H1 (cell line): ENCODE measurements at places on chromosomes 6 and 20.
A peak's percentile ranks its signal among the peaks of the same experiment; 100 is the strongest.

DNA sequence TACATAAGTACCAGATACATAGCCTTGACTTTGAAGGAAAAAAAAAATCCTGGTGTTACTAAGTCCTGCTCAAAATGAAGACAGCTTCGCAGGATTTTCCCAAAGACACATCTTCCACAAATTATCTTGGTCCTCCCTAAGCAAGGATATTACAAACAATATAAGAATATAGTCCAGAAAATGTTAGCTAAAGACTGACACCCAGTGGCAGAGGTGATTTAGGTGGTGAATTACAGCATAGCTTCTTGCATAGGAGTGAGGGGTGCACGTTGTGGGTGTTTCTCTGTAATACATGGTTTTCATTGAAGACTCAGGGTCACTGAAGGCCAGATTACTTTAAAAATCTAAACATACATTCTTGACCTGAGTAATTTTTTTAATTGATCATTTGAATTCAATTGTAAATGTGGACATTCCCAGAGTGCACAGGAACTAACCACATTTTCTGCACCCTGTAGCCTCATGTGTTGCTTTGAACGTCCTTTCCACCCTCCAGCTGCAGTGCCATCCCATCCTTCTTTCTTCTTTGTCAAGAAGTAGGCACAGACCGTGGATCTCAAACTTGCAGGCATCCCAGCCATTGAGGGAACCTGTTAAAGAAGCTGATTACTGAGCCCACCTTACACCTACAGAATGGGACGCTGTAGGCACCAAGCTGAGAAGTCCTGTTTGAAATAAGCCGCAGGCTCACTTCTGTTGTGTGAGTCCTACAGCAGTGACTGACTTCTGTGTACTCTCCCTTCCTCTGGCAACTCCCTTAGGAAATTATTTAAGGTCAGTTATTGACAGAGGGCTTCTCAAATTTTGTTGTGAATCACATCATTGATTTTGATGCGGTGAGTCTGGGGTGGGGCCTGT, 102.6 kb downstream of the PERP start:
- no peaks in the 10 kb centered on the region for H3K27me3 ChIP-seq
- H3K36me3 ChIP-seq = no peaks in the 10 kb centered on the region
- no peak for DNase-seq
- H3K4me1 ChIP-seq = peaks cover 2% of the 10 kb centered on the region; the same call in 1 of the 2 replicates
- H3K27ac ChIP-seq = no peak overlapping the region

DNA sequence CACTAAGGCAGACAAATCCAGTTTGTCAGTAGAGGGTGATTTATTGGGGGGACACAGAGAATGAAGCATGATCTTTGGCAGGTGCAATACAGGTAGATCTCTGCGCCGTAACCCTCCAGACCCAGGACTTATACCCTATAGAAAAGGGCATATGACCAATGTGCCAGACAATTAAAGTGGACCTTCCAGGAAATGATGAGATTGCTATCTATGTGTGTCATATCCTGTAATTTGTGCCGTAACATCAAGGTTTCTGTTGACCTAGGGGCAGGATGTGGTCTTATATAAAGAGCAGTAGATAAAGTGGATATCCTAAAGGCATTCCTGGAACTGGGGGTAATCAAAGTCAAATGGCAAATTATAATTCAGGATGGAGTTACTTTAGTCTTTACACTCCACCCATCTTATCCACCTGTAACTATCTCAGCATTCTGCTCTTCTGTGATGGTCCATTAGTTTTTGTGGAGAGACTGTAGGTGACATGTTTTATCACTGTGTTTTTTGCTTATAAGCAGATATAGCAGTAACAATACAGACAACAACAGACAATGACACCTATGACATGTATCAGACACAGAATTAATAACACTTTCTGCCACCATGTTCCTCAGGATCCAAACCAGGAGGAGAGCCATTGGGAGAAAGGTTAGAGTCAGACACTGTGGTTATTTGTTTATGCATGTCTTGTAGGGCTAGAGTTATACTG, 43.1 kb upstream of the ZNF337 start:
- no peak overlapping the region for H3K27ac ChIP-seq
- H3K4me1 ChIP-seq = no peaks in the 10 kb centered on the region
- no peak overlapping the region for H3K4me3 ChIP-seq
- no peaks in the 10 kb centered on the region for H3K36me3 ChIP-seq
- DNase-seq = no peak

DNA sequence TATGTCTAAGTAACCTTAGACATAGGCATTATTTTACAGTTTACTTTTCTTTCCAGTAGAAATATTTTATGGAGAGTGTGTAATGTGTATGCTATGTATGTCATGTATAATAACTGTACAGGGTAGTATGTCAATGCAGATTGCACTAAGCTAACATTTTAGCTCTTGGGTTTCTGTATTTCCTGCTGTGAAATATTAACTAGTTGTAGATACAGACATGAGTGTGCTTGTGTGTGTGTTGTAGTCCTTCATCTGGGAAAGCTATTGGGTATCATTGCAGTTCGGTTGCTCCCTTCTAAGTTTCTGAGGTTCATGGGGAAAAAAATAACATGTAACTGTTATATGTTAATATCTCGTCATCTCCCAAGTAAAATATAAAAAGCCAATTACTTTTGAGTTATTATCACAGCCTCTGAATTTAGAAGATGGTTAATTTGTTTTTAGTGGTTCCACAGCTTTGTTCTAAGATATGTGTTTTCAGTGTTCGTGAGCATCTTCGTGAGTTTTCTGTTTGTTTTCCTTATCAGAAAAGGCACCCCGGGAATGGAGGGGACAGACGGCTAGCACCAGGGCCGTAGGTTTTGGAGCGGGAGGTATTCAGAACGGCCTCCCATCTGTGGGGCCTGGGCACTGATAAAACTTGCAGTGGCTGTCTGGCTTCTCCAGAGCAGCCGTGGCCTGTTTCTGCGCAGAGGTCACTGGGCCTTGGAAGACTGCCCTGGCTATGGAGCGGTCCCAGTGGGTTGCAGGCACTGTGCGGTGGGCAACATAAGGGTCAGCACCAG, 215.0 kb downstream of the ARID1B start:
- no peaks in the 10 kb centered on the region for H3K27me3 ChIP-seq
- no peak for DNase-seq
- H3K4me1 ChIP-seq = peaks cover 18% of the 10 kb centered on the region; the same call in 1 of the 2 replicates
- no peak overlapping the region for H3K27ac ChIP-seq
- no peak overlapping the region for H3K4me3 ChIP-seq

- no peak overlapping the region for H3K4me3 ChIP-seq
- H3K4me1 ChIP-seq = peaks cover 1% of the 10 kb centered on the region; the same call in 1 of the 2 replicates
- no peak overlapping the region for H3K27ac ChIP-seq
- peaks cover 3% of the 10 kb centered on the region; the same call in 1 of the 2 replicates for H3K27me3 ChIP-seq
- DNase-seq = peak; percentile 45
Observed at GRCh38 chr6:169966312-169967181, 215.1 kb downstream of the ERMARD start.

DNA sequence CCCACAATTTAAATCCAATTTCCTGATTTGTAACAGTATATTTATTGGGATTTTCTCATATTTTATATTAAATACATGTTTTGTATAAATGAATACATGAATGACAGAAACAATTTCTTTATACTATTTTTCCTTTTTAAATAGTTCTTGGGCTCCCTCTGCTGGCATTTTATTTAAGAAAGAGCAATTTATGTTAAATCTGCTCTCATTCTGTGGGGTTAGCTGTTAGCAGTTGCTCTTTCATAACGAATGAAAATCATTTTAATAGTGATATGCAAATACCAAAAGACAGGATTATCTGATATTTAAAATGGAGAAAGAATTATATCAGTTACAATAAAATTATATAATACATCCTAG, 118.3 kb downstream of the RALGAPA2 start:
- H3K36me3 ChIP-seq = no peaks in the 10 kb centered on the region
- H3K27me3 ChIP-seq = no peaks in the 10 kb centered on the region
- no peak overlapping the region for H3K27ac ChIP-seq

DNA sequence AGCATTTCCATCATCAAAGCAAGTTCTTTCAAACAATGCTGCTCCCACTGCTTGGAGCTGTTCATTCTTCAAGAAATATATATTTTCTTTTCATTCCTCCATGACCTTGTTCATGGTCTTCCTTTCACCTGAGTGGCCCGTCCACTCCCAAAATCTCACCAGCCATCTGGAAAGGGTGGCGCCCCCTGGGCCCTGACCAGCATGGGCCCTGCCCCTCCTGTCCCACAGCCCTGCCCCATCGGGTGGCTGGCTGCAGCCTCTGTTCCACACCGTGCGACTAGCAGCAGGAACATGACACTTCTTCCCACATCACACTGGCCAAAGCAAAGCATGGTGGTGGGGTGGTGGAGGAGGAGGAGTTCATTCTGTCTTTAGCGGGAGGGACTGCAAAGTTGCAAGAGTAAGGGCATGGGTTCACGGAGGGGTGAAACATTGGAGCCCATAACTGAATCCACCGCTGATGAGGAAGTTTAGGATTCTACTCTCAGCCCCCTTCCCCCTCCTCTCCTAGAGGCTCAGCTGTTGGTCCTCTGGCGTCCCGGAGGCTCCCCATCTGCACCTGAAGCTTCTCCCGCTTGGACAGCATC, 195.2 kb upstream of the SLC24A3 start:
- no peak for DNase-seq
- peaks cover 3% of the 10 kb centered on the region; the same call in 1 of the 2 replicates for H3K4me1 ChIP-seq
- no peaks in the 10 kb centered on the region for H3K36me3 ChIP-seq
- H3K4me3 ChIP-seq = no peak overlapping the region

DNA sequence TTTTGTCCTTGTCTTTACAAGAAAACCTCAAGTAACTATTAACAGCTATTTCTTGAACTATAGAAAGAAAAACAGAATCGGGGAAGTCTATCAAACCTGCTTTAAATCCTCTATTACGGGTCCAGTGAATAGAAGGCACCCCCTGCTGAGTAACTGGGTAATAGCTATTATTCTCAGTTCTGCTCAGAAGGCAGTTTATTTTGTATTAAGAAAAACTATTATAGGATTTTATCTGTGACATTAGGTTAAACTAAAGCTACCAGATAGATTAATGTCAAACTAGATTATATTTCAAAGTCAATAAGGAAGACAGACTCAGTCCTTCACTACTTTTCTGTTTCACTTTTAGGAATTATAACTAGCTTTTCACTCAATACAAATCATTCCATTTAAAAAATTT, 93.7 kb downstream of the DST start:
- no peak for DNase-seq
- peaks cover 6% of the 10 kb centered on the region; the same call in 1 of the 2 replicates for H3K36me3 ChIP-seq
- H3K27ac ChIP-seq = no peak overlapping the region
- no peaks in the 10 kb centered on the region for H3K4me1 ChIP-seq
- no peaks in the 10 kb centered on the region for H3K27me3 ChIP-seq

- no peak overlapping the region for H3K4me3 ChIP-seq
- no peak for DNase-seq
- H3K27me3 ChIP-seq = no peaks in the 10 kb centered on the region
- no peaks in the 10 kb centered on the region for H3K4me1 ChIP-seq
Observed at GRCh38 chr6:71967436-71967835, 81.1 kb downstream of the RIMS1 start.

DNA sequence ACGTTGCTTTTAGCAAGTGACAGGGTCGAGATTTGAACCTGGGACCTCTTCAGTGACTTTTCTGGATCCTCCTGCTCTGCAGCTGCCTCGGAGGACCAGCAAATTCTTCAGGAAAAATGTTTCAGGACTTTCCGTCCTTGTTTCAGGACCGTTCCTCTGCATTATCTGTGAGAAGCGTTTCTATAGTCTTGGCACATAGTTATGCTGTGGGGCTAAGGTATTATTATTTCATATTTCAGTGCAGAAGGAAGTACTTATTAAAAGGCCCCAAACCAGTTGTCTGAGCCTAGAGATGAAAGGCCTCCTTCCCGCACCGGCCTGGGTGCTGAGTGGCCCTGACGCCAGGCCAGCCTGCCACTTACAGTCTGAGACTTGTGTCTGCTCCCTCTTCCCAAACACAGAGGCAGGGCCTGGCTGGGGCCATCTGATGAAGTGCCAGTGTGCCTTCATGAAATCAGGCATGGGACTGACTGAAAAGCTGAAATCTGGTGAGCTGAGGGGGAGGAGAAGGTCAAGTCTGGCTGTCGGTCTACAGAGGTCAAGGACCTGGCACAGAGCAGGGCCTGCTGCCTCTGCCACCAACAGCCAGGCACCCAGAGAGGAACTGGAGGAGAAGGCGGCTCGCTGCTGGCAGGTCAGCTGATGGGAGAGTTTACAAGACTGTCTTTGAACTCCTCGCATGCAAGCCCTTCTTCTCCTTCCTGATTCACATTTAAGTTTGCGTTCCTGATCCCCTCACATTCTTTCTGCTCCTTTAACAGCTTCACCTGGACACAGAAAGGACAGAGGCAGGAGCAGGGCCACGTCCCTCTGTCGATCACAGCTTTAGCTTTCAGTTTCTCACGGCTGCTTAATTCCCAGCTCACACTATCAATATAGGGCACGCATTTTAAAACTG, 8.9 kb upstream of the QKI start:
- H3K27ac ChIP-seq = no peak overlapping the region
- H3K4me3 ChIP-seq = no peak overlapping the region
- H3K27me3 ChIP-seq = no peaks in the 10 kb centered on the region
- H3K36me3 ChIP-seq = no peaks in the 10 kb centered on the region
- DNase-seq = no peak

DNA sequence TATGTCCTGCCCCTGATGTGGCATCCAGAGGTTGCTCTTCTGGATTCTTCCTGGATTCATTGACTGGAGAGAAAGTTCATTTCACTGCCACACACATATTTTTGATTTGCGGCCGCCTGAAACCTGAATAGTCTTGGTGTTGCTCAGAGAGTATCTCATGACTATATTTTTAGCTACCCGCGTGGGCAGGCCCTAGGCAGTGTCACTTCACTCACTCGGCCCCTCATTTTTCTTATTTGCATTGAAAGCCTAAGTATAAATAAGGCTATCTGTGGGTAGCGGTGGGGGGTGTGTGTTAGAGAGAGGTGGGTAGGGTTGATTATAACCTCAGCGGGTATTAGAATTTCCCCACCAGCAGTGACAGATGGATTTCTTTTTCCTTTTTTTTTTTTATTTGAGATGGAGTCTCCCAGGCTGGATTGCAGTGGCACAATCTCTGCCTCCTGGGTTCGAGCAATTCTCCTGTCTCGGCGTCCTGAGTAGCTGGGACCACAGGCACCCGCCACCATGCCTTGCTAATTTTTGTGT, 113.5 kb downstream of the JARID2 start:
- H3K27ac ChIP-seq = no peak overlapping the region
- H3K36me3 ChIP-seq = no peaks in the 10 kb centered on the region
- H3K27me3 ChIP-seq = no peaks in the 10 kb centered on the region
- H3K4me3 ChIP-seq = no peak overlapping the region
- DNase-seq = no peak

GRCh38 chr20:52676283-52676995, 295.7 kb upstream of the TSHZ2 start:
- no peak for DNase-seq
- no peaks in the 10 kb centered on the region for H3K27me3 ChIP-seq
- H3K36me3 ChIP-seq = no peaks in the 10 kb centered on the region
- H3K4me1 ChIP-seq = peaks cover 2% of the 10 kb centered on the region; the same call in 1 of the 2 replicates
- no peak overlapping the region for H3K4me3 ChIP-seq

DNA sequence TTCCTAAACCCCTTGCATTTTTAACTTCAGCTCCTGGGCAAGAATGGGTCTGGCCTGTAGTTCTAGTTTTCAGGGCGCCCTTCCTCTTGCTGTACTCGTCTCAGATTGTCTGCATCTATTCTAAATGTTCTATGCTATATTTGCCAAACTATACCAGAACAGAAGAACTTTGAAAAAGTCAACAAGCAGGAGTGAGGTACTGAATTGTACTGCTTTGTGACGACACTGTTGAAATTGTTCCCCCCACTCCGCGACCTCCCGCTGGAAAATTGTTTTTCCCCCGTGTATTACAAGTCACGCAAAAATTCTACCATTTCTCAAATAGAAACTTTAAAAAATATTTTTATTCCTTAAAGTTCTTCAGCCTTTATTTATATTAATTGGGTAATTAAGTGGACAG, 73.9 kb downstream of the CBFA2T2 start:
- DNase-seq = no peak
- H3K36me3 ChIP-seq = no peaks in the 10 kb centered on the region
- H3K27me3 ChIP-seq = peaks cover 12% of the 10 kb centered on the region
- H3K4me1 ChIP-seq = no peaks in the 10 kb centered on the region
